ENCODE measurements at places on chromosomes 5 and 9.

DNA sequence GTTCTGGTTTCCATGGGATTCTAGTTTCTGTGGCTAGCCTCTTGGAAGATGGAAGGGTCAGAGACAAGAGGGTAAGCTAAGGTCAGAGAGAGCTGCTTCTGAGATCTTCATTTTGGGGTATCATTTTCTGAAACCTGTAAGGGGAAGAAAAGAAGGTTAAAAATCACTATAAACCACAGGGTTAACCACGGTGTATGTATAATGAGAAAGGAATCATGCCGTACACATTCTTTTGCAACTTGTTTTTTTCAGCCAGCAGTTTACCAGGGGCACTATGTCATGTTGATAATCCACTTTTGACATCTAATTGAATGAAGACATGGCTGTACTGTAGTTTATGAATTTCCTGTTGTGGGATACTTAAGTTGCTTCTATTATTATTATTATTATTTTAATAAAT is 164.4 kb downstream of the FOCAD start:
- peak; percentile 2 for DNase-seq

DNA sequence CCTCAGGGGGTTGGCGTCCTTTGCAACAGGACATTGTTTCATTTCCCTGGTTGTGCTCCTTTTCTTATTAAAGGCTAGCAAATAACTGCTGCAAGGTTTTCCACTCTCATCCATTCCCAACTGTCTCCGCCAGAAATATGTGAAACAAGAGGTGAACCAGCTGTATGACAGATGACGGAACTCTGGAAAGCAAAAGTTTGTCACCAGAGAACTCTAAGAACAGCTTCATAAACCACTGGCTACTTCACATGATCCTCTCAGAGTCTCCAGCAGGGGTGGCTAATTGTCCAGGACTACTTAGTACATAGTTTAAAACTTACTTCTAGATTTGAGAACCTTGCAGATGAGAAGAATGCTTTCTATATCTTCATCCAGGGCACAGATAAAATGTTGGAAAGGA is 195.9 kb upstream of the RAD23B start:
- no peak for DNase-seq

GRCh38 chr5:120043431-120043830 is 414.1 kb downstream of the FAM170A start:
- no peak for DNase-seq

GRCh38 chr9:113519426-113520108 is 56.0 kb downstream of the RGS3 start:
- DNase-seq, result peak; percentile 94

DNA sequence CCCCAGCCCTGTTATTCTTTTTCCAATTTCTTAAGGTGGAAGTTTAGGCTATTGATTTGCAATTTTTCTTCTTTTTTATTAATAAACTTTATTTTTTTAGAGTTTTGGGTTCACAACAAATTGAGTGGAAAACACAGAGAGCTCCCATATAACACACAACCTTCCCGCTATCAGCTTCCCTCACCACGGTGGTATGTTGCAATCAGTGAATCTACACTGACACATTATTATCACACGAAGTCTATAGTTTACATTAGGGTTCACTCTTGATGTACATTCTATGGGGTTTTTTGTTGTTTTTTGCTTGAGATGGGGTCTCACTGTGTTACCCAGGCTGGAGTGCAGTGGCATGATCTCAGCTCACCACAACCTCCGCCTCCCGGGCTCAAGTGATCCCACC is 4.8 kb upstream of the NFX1 start:
- no peak for DNase-seq

DNA sequence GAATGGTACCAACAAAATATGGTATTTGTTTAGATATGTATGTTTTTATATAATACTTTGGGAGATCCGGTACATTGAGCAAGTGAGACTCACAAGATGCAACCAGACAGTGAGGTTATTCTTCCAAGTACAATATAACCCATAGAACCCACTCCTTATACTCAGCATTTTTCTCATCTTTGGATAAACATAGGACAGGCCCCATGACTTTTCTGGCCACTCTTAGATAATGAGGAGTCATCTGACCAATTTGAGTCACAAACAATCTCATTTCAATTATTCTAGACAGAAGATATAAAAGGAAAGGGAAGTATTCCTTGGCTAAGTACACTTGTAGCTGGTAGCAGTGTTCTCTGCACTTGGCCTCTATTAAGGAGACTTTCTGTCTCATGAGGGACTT is 150.2 kb downstream of the SGCD start:
- DNase-seq, result peak; percentile 23

GRCh38 chr5:154077696-154078095 is 38.9 kb downstream of the MFAP3 start:
- DNase-seq, result peak; percentile 76

GRCh38 chr5:141716009-141716408 is 34.0 kb upstream of the ARAP3 start:
- DNase-seq, result peak; percentile 45

- no peak for DNase-seq
Observed at GRCh38 chr5:17897776-17898175, 263.5 kb downstream of the TAF11L14 start.

- no peak for DNase-seq
Observed at GRCh38 chr5:79976759-79977515, 14.1 kb downstream of the MTX3 start.
